ENCODE measurements at places on chromosomes 3 and 15. TPM values are rescaled to one million over a fixed set of nuclear protein-coding genes. Genes with fewer than 3 reads are reported as not detected.

GRCh38 chr3:57949785-57950615 lies 58.2 kb upstream of the FLNB start:
- DNase-seq = peak; percentile 54

DNA sequence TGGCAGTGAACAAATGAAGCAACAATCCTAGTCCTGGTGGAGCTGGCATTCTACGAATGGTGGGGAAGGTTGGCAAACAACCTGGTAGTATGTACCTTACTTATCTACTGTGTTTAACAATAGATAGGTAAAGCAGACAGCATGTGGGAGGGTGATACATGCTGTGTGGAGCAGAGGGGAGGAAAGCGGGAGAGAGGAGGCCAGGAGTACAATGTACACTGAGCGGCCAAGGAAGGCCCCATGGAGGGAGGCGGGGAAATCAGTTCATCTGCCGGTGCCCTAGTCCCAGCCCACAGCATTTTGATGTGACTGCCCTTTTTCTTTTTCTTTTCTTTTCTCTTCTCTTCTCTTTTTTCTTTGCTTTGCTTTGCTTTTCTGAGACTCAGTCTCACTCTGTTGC lies 5.3 kb upstream of the RHCG start:
- no peak for DNase-seq

GRCh38 chr15:82650046-82650670 lies 3.0 kb upstream of the CPEB1 start:
- DNase-seq = no peak

DNA sequence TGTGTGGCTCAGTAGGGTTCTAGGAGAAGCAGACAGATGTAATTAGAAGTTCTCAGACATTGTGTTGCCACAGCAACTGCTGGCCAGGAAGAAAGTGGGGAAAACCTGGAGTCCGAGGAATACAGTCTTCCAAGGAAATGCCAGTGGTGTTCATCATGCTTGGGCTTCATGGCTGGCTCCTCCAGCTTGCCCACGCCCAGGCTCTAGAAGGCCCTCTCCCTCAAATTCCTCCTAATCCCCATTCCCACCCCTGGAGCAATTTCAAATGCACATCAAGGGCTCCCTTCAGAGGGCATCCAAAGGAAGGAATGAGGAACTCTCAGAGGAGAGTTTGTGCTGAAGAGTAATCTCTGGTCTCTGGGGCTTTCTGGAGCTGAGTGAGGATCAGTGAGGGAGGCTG lies 21.9 kb downstream of the FSTL1 start:
- no peak for DNase-seq

GRCh38 chr3:183924543-183924942 lies 39.9 kb upstream of the PARL start:
- no peak for DNase-seq

DNA sequence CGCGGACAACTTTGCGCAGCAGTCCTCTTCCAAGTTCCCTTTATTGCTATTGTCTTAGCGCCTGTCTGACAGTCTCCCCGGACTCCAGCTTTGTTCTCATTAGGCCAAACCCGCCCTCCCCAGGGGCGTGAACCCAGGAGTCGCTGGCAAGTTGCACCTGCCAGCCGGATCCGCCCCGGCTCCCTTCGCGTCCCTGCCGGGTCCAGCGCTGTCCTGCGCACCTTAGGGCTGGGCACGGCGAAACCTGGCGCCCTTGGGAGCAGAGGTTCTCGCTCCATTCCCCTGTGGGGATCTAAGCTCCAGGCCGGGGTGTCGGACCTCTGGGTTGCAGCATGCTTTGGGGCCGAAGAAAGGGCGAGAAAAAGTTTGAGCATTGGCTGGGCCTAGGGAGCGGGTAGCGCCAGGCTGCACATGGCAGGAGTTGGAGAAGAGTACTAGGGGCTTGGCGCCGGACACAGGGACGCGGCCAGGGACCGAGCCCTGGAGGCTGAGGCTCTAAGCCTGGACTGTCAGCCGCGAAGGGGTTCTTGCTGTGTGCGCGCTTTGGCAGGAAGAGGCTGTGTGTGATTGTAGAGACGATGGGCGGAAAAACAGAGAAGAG lies 335.1 kb upstream of the THRB start:
- no peak for DNase-seq

GRCh38 chr3:133535971-133536881 lies 37.3 kb upstream of the CDV3 start:
- peak; percentile 79 for DNase-seq

DNA sequence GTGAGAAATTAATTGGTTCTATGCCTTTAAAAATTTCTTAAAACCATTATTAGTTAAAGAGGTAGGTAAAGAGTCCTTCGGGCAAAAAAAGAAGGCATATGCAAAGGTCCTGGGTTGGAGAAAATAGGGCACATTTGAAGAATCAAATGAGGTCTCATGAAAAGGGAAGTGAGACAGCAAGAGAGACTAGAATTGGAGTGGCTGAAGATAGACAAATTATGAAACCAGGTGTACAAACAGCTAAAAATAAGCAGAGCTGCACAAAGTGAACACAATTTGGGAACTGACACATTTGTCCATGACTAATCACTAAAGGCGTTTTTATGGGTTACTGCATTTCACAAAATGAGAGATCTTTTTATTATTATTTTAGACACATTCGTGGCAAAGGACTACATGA lies 581.2 kb downstream of the PYDC2 start:
- no peak for DNase-seq

DNA sequence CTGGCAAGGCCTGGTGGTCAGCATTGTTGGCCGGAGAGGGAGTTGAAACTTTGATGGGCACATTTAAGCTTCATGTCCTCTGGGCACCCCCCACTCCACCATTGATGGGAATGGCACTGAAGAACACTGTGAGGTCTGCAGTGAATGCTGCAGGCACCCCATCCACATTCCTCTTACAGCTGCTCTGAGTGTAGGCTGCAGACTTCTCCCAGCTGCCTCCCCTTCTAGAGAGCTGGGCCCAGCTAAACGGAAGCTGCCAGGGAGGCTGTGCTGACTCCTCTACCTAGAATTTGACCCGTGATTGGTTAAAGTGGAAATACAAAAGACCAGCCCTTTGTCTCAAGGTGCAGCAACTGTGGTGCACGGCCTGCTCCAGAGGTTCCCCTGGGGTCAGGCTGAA lies 10.6 kb downstream of the TMEM158 start:
- no peak for DNase-seq

- no peak for DNase-seq
Observed at GRCh38 chr15:94250801-94251200, 19.4 kb downstream of the MCTP2 start.

DNA sequence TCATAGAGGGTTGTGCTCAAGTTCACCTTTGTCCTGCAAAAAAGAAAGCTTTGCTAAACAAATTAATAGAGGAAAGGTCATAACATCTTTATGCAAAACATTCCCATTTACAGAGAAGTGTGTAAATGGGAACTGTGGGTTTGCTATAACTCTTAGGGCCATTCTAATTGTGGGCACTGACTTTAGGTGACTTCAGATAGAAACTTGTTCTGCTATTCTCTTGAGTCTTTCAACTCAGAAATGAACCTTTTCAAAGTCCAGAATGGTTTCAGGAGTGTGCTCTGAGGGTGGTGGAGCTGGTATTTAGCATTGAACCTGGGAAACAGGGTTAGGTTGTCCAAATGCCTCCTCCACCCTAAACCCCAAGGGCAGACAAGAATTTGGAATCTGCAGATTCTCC lies 34.0 kb downstream of the SPTSSB start:
- no peak for DNase-seq

- no peak for DNase-seq
Observed at GRCh38 chr3:131326307-131326706, 55.3 kb upstream of the NUDT16 start.

GRCh38 chr3:189502256-189502655 lies 128.9 kb upstream of the TP63 start:
- no peak for DNase-seq

- no peak for DNase-seq
Observed at GRCh38 chr15:83039206-83039605, 27.8 kb upstream of the C15orf40 start.

- peak; percentile 64 for DNase-seq
Observed at GRCh38 chr3:142586803-142587406, 8.4 kb upstream of the ATR start.

Gene IGDCC3
- 0.22 TPM for total RNA-seq

Gene MAP6D1
- total RNA-seq = 2.2 TPM

Gene DTWD1
- total RNA-seq = 24.5 TPM

Gene GOLGA6A
- not detected for total RNA-seq

Gene SPATA12
- total RNA-seq = 0.57 TPM

Gene ERICH6
- total RNA-seq = not detected

Gene CYP8B1
- total RNA-seq = not detected

Gene COLQ
- total RNA-seq = 0.79 TPM

All from PC-9 (cell line).